ENCODE measurements at places on chromosomes 2 and 18.

DNA sequence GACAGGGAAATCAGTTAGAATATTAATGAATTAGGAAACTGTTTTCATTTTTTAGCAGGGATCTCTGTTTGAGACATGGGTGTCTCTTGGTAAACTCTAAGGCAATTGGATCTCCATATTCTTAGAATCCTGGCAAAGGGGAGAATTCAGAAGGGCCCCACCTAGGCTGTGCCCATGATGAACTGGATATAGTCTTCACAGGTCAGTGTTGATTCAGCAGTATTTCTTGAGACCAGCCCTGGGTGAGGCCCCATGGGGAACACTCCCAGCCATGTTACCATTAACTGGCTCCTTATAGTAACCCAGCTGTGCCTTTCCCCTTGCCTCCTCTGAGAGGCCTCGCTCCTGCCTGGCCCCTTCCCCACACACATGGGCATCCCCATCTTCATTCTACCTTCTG is 76.7 kb downstream of the TCF7L1 start:
- no peak for DNase-seq

GRCh38 chr18:58785171-58785805 is 79.4 kb upstream of the ZNF532 start:
- no peak for DNase-seq

DNA sequence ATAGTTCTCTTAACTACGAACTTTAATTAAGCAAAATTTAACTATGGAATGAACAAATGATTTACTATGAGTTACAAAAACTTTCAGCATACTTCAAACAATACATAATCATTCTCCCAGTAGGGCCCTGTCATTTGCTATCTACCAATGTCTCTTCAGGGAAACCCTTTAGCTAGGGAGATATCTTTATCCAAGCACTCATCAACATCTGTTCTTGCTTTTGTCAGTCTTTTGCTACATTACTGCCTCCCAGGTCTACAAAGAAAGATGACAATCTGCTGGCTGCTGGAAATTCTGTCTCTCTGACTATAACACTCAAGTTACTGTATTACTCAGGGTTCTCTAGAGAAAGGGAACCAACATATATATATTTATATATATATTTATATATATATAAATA is 1626.3 kb upstream of the CELF4 start:
- DNase-seq, result no peak

GRCh38 chr2:2586068-2586776 is 255.1 kb upstream of the MYT1L start:
- DNase-seq, result no peak

DNA sequence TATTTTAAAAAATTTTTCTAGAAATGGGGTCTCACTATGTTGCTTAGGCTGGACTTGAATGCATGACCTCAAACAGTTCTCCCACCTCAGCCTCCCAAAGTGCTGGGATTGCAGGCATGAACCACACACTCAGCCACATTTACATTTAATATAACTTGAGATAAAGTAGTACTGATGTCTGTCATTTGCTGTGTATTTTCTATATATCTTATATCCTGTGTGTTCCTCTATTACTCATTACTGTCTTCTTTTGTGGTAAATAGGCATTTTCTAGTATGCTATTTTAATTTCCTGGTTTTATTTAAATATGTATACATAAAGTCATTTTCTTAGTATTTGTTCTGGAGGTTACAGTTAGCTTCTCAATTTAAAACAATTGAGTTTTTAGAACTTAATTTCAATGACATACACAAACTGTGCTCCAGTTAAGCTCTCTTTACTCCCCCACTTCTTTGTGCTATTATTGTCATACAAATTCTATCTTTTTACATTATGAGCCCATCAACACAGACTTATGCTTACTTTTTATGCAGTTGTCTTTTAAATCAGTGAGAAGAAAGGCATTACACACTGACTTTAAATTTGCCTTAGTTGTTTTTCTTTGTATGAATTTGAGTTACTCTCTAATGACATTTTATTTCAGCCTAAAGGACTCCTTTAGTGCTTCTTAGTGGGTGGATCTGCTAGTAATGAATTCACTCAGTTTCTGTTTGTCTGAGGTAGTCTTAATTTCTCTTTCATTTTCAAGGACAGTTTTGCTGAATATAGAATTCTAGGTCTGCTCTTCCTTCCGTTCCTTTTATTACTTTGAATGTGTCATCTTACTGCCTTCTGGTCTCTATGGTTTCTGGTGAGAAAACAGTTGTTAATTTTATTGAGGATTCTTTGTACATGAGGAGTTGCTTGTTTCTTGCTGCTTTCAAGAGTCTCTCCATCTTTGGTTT is 6.2 kb upstream of the INPP4A start:
- no peak for DNase-seq

- DNase-seq, result no peak
Measured at GRCh38 chr2:121211689-121212151, 73.3 kb downstream of the TFCP2L1 start.

GRCh38 chr2:85924522-85924921 is 35.7 kb upstream of the ST3GAL5 start:
- DNase-seq, result no peak

GRCh38 chr18:22069916-22070315 is 99.5 kb upstream of the GATA6 start:
- DNase-seq, result no peak

DNA sequence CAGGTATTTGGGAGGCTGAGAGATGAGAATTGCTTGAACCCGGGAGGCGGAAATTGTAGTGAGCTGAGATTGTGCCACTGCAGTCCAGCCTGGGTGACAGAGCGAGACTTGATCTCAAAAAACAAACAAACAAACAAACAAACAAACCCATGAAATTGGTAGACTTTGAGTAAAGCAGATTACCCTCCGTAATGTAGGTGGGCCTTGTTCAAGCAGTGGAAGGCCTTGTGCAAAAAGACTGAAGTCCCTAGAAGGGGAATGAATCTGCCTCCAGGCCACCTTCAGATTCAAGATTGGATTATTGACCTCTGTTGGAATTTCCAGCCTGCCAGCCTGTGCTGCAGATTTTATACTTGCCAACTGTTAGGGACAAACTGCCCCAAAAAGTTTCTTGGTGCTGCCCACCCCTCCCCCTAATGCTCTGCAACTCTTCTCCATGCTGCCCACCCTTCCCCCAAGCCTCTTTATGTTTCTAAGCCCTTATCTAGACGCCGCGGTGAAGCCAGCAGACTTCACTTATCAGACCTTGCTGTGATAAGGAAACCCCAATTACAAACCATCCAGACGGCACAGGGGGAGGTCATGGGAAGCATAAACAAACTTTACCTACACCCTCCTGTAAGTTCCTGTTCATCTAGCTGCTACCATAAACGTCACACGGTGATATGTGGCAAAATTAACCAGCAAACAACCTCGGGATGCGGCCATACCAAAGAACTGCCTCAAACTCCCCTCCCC is 17.0 kb downstream of the CYP27A1 start:
- no peak for DNase-seq

DNA sequence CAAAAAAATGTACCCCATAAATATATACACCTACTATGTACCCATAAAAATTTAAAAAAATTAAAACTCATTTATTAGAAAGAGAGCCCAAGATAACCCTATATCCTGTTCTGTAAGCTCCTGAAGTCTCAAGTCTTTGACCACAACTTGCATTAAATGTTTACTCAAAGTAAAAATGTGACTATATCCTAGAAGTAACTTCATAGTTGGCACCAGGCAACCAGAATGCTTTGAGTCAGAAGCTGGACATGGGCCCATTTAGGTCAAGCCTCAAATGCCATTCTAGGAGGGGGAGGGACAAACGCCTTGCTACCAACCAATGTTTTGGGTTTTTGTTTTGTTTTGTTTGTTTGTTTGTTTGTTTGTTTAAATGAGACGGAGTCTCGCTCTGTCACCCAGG is 9.3 kb upstream of the TBC1D8 start:
- no peak for DNase-seq

DNA sequence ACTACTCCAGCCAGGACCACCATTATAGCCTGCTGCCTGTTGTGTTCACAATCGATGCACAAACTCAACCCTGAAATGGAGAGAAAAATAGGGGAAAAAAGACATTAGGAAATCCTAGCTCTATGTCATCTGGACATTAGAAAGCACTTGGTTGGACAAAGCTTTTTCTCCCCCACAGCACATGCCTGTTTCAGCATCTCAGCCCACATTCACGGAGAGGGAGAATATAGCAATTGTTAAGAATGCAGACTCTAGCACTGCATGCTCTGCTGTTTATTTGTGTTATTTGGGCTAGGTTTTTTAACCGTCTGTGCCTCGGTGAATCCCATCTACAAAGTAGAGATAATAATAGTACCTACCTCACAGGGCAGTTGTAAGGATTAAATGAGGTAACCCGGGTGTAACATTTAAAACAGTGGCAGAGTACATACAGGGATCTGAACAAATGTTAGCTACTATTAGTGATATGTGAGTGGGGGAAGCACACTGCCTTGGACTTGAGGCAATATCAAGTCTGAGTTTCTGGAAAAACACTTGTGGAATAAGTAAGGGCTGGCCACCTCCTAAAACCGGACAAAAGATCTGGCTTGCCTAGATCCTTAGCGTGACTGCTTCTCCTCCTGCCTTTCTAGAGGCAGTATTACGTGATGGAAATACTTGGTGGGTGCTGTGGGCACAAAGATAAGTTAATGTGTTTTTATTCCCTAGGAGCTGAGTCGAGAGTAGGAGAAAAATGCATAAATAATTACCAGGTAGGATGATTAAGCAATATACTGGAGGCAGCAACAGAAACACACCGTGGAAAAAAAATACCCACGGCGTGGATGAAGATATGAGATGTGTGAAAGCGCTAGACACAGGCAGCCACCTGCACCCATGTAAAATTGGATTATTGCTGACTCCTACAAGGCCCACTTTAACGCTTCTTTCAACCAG is 1.0 kb upstream of the PPP1CB start:
- no peak for DNase-seq

DNA sequence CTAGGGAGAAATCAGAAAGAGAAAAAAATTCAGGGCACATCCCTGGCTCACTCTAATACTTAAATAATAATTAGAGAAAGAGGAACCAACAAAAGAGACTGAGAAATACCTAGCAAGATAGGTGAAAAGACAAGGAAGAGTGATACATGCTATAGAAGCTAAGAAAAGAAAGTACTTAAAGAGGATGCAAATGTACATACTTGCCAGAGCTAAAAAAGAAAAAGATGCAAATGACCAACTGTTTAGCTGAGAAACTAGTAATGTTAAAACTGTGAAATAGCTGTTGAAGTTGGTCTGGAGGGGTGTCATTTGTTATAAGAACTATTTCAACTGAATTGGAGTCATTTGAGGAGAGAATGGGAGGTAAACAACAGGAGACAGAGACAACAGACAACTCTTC is 412.2 kb downstream of the SPAG16 start:
- no peak for DNase-seq

- no peak for DNase-seq
Measured at GRCh38 chr2:33512112-33512511, 35.7 kb downstream of the RASGRP3 start.

GRCh38 chr18:32049393-32050171 is 31.0 kb downstream of the RNF125 start:
- no peak for DNase-seq

- no peak for DNase-seq
Measured at GRCh38 chr2:48754874-48755273, 650 bp downstream of the LHCGR start.

- no peak for DNase-seq
Measured at GRCh38 chr18:23825978-23826405, 136.7 kb downstream of the LAMA3 start.

GRCh38 chr18:51054764-51055163 is 24.8 kb downstream of the SMAD4 start:
- DNase-seq, result no peak

- no peak for DNase-seq
Measured at GRCh38 chr2:99569386-99569785, 79.6 kb upstream of the REV1 start.

- no peak for DNase-seq
Measured at GRCh38 chr2:165699946-165700345, 94.1 kb downstream of the GALNT3 start.
